ENCODE measurements at places on chromosomes 6 and 20.

DNA sequence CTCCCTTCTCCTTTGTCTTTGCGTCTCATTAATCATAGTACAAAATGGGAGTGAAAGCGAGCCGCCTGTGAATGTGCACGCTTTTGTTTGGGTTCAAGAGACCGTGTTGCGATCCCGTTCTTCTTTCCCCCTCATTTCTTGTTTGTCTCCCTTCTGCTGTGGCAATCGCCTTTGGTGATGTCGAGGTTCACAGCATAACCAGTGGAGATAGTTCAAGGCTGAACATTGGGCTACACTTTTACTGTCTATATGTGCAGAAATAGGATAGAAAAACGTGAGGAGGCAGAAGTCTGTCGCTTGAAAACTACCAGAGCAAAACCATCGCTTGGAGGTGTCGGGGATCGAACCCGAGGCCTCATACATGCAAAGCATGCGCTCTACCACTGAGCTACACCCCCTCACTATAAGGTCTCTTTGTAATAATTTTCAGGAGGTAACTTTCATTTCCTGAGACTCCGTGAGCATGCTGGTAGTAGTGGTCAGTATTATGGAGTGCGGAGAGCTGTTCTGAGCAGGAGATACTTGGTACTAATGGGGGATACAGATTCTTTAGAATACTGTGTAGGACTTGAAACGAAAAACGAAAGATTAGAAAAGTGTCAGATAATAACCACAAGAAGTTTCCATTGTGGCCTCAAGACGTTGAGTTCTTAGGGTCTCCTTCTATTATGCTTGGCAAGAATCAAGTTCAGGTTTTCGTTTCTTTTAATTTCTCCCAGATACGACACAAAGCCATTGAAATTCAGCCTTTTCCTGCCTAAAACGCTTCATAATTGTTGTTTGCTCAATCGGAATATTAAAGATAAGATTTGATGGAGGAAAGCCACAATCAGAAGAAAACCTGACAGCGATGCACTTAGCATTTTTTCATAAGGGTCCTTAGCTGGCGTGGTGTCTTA, 106.6 kb downstream of the TRIM27 start:
- DNase-seq, result no peak

DNA sequence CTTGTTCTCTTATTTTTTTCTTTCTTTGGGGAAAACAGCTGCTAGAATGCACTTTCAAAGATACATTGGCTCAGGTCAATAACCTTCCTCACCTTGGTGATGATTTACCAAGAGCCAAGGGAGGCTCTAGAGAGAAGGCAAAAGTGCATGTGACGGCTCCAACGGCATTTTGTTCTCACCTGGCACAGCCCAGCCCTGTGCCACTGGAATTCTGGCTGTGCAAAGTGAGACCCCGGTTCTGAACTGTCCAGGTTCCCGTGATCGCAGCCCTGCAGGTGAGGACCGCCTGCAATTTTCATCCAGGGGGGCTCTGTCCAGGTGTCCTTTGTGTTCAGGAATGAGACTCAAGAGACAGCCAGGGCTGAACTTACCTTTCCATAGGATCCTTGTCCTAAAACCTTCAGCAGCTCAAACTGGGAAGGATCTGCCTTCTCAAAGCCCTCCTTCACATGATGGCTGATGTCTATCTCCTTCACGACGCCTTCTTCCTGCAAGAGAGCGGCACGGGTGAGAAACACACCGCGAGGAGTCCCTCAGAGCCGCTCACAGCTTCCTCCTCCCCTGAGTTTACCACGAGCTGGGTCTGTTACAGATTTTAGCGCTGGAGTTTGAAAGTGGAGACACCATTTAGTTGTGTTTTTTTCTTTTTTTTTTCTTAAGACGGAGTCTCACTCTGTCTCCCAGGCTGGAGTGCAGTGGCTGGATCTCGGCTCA, 48.0 kb downstream of the RAMACL start:
- DNase-seq, result no peak

- DNase-seq, result no peak
These were observed 58.2 kb upstream of the IL20RA start for GRCh38 chr6:137102851-137103492.

DNA sequence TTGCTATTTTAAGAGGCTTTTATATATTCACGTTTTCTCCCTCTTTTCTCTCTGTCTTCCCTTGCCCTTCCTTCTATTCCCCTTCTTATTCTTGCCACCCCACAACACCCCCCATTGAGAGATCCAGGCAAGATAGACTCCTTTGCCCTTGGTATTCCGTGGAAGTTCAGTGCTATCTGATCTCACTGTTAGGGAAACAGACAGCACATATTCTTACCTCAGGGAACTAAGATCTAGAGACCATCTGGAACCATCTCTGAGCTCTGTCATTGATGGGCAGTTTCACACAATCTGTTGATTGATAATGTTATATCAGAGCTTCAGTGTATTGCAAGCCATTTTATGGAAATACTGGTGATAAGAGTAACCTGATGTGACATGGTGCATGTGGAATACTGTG, 228.8 kb downstream of the ARID1B start:
- DNase-seq, result no peak

DNA sequence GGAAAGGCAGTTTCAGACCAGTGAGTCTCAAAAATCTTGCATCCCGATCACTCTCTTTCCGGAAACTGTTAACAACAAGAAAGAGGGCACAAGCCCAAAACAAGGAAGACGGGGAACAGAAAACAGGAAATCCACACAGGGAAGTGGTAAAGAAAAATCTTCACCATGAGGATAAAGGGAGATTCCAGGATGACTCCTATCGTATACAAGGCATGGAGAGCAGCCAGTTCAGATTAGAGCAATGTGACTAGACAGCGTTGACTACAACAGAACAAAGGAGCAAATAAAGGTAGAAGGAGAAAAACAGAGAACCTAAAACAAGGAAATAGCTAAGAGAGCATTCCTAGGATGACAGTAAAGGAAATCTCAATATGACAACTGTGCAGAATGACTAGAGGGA, 26.5 kb downstream of the VNN1 start:
- DNase-seq, result no peak

DNA sequence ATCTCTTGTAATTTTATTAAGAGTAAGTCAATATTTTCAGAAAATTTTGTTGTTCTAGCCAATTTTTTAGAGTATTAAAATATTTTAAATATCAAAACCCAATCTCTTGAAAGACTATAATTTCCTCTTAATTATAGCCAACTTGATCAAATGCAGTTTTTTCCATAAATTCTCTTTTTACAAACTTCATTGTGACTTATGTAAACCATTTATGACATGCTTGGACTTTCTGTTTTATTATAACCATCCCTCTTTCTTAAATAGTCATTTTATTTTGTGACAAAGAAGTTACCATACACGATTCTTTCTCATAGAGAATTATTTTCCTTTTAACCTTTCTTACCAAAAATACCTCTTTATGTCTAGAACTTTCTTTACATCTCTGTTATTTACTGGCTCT, 1075.5 kb downstream of the KHDRBS2 start:
- no peak for DNase-seq

DNA sequence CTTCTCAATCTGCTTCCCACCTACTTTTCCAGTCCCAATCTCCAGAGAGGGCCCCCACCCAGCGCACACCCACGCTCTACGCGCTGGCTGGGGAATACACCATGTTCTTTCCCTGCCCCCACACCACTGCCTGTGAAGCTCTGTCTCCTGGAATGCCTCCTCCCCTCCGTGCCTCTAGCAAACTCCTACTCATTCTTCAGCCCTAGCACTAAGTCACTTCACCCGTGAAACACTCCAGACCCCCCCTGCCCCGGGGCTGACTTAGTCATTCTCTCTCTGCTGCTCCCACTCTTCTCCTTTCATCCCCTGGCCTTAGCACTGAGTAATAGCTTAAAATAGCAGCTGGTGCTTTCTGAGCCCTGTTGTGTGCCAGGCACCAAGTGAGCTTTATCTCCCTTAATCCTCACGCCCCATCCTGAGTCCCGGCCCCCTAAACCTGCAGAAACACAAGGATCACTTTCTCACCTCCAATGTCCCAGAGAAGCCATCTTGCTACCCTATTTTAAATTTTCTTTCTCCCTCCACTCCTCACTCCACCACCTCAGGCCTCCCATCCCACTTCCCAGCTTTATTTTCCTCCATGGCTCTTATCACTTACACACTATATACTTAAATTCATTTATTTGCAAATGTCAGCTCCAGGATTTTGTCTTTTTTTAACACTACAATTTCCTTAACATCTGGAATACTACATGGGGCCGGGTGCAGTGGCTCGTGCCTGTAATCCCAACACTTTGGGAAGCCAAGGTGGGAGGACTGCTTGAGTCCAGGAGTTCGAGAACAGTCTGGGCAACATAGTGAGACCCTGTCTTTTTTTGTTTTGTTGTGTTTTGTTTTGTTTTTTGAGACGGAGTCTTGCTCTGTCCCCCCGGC, 6.3 kb upstream of the PARD6B start:
- peak; percentile 86 for DNase-seq

GRCh38 chr20:54485631-54486030, 10.2 kb downstream of the DOK5 start:
- no peak for DNase-seq

DNA sequence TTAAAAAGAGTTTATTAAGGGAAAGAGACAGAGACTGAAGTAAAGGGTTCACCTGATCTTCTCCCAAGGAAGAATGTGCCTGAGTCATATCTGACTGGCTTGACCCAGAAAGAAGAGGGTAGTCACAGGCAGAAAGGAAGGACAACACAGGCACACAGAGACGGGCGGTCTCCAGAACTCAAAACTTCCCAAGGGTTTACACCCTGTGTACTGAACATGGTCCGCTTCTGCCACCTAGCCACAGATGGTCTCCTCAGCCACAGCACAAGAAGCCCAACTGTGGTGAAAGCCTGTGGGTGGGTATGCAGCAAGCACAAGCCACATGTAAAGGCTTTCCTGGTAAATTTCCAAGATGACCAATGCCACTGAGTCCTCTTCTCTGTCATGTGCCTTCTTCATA, 17.2 kb downstream of the UNC5CL start:
- no peak for DNase-seq

DNA sequence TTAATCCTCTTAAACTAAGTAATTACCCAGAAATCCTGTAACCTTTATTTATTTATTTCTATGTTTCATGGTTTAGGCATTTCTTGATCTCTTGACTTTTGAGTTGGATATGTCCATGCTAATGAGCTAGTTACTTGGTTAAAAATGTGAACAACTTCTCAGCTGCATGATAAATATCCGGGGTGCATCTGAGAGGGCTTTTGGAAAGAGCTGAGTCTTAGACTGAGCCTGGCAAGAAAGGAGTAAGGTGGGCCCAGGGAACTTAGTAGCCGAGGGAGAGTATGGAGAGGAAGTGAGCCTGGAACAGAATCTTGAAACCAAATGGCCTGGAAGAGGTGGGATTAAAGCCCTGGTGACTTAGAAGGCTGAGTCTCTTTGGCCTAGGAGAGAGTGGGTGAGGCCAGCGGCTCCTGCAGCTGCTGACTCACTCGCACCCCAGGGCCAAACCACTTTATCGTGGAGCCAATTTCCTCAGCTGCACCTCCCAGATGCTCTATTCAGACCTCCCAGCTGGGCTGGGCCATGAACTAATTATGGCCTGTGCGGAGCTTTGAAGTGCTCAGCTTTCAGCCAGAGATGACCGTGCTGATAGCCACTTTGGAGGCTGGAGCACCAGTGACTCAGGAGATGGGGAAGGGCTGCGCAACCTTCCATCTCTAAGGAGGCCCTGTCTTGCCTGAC, 19.1 kb downstream of the TGM3 start:
- no peak for DNase-seq

DNA sequence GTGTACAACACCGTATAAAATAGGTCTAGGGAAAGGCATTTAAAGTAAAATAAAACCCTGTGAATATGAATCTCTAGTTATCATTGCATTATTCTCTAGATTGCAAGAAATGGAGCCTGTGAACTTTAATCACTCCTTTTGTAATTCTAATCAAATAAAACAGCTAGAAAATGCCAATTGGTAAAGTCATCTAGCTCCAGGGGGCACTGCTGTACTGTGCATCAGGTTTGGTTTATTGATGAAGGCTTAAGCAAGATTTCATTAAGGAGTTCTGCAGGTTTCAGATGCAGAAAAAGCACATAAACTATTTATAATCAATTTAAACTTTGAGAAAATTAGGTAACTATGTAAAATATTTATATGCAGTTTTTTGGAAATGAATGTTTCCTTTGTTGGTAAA, 645.0 kb downstream of the PHF3 start:
- DNase-seq, result no peak

DNA sequence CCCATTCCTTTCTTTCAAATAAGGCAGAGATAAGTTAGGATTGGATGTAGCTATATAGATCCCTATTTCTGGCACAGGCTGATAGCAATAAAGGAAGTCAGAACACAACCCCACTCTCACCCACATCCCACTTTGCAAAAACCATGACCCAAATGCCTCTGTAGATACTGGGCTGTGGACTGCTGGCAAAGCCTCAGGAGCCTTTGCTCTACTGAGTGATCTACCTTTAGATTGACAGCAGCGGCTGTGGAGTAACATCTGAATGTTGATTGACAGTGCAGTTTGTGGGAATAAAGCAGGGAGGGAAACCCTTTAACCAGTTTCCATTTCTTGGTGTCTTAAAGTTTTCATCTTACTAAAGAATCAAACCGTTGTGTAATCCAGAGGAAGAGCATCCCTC, 6.7 kb upstream of the TMEM30A start:
- DNase-seq, result no peak

DNA sequence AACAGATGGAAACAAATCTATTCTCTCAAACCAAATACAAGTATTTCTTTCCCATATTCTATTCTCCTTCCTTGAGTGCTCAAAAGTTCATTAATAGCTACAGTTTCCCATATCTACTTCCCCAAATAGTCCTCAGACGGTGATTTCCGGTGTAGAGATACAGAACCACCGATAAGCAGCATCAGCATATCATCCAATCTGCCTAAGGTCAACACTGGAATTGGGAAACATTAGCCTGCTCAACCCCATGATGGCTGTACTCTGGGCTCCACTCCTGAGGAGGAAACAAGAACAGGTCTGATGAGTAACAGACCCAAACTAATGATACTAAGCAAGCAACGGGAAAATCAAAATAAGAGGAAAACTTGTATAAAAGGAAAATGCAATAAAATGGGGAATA, 115.6 kb downstream of the EPB41L2 start:
- no peak for DNase-seq

DNA sequence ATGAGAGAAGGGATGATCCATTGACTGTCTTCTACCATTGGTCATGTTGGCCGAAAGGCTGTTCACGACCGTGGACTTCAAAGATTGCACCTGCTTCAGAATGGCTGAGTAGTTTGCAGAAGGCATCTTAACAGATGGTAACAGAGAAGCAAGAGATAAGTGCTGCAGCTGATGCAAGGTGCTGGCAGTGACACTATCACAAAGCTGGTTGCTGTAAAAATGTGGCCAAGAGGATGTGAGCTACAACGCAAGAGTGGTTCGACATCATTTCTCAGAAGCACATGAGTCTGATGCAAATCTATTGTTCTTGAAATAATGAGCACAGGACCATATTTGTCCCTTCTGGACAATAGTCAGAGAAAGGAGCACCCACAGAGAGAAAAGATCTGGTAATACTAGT, 27.0 kb upstream of the ANKEF1 start:
- DNase-seq, result no peak

- DNase-seq, result no peak
These were observed 192.2 kb upstream of the POU3F2 start for GRCh38 chr6:98641949-98642719.

DNA sequence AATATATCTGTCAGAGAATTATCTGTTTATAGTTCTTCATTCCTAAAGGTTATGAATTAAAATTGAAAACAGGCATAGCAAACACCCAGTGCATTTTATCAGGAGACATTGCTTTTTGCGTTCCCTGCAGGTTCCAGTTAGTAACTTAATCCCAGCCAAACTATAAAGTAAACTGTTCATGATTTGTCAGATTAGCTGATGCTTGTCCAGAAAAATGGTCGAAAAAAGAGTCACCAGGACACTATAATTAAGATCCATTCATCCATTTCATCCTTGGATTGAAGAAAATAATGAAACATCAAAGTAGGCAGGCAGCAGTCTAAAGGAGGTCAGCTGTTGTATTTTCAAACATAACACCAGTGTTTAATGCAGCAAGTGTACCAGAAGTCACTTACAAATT, 75.9 kb downstream of the EPHA7 start:
- DNase-seq, result no peak
